ENCODE measurements at places on chromosomes 1 and 21.

GRCh38 chr1:79431340-79431739 lies 424.8 kb upstream of the ADGRL4 start:
- no peak for DNase-seq

- no peak for DNase-seq
These were observed 2.8 kb downstream of the IFI16 start for GRCh38 chr1:159012495-159012894.

- no peak for DNase-seq
These were observed 8.0 kb downstream of the CHODL start for GRCh38 chr21:18252680-18253079.

- no peak for DNase-seq
These were observed 28.9 kb upstream of the EFCAB14 start for GRCh38 chr1:46747683-46748288.

GRCh38 chr1:51222136-51222787 lies 13.8 kb upstream of the RNF11 start:
- no peak for DNase-seq

DNA sequence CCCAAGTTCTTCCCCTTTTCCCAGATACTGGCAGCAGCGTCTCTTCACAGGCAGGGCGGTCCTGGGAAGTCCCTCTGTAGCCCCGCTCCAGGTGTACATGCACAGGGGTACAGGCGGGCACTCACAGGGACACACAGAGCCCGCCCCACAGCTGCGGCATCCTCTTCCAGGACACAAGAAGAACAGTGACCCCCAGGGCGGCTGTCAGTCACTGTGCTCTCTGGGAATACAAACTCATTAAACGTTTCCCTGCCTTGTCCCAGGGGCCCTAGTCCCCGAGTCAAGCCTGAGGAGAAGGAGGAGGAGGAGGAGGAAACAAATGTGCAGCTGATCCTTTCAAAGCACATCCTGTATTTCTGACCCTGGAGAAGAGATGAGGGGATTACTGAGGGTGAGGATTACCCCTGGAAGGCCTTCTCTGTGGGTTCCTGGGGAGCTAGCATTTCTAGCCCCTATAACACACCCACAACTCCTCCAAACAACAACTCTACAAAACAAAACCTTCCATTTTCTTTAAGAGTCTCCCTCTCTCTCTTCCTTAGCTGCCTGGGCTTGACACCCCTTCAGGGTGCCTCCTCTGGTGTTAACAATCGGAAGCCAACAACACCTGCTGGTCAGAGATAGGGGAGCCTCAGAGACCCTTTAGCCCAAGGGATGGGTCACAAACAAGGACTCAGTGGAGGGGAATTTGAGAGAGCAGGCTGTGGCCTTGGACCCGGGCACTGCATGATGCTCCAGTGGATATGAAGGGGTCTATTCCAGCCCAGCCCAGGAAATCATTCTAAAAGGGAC lies 28.4 kb upstream of the DMBX1 start:
- no peak for DNase-seq

- no peak for DNase-seq
These were observed 10.0 kb upstream of the C1orf115 start for GRCh38 chr1:220680085-220680687.

DNA sequence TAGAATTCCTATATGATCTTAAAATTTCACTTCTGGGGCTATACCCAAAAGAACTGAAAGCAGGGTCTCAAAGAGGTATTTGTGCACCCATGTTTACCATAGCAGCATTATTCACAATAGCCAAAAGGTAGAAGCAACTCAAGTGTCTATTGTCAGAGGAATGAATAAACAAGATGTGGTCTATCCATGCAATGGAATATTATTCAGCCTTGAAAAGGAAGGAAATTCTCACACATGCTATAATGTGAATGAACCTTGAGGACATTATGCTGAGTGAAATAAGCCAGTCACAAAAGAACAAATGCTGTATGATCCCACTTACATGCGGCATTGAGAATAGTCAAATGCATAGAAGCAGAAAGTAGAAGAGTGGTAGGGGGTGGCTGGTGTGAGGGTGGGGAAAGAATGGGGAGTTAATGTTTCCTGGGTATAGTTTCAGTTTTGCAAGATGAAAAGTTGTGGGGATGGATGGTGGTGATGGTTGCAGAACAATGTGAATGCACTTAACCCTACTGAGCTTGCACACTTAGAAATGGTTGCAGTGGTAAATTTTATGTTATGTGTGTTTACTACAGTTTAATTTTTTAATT lies 122.4 kb downstream of the TOMM20 start:
- no peak for DNase-seq

DNA sequence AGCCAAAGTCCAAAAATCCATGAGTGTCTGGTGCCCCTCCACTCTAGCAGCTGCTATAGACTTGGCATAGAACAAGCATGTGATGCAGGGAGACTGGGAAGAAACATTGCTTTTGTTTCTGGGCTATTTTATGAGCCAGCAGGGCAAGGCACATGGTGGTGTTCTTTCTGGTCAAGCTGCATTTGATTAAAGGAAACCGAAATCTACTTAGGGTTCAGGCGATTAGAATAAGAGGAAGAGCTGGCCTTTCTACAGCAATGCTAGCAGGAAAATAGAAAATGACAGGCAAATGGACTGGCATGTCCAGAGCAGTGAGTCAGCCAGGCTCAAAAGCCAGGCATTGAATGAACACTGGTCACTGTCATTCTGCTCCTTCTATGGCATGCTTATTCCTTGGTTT lies 28.5 kb upstream of the ARHGAP29 start:
- no peak for DNase-seq

GRCh38 chr1:96710708-96711477 lies 10.7 kb upstream of the PTBP2 start:
- no peak for DNase-seq

DNA sequence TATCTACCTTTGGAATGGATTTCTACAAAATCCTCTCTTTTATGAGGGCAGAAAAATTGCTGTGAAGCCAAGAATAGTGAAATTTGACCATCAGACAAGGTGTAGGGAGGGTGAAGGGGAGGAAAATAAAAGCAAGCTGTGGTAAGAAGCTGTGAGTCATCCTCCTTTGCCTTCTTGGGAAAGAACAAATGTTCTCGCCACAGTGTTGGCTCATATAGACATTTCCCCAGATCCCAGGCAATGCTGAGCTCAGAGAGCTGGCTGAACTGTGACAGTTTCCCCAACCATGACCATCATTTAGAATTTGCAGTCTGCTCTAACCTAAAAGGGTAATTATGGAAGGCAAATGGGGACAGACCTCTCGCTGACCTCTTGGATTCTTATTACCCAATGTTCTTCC lies 235.4 kb downstream of the PBX1 start:
- DNase-seq: no peak

GRCh38 chr1:39485046-39485803 lies 6.2 kb upstream of the BMP8A start:
- no peak for DNase-seq

DNA sequence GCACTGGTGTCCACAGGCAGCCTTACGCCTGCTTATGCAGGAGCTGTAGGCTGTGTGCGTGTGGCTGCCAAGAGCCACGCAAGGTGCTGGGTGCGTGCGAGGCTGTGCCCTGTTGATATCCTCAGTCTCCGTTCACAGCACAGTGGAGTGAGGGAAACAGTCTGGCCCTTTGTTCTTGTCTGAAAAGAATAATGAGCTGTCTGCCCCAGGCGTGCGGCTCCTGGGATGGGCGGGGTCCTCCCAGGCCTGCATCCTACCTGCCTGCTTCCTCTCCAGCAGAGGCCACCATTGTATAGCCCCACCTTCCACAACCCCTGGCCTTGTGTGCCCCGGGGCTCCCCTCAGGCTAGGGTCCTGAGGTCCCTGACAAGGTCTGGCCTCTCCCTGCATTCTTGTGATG lies 47.0 kb upstream of the KDM4A start:
- no peak for DNase-seq
